Esophagus squamous epithelium (tissue), 5 donors: ENCODE measurements at places on chromosomes 13 and 19.

- no peak for DNase-seq
Measured at GRCh38 chr19:6864325-6864940, 22.9 kb upstream of the ADGRE1 start.

DNA sequence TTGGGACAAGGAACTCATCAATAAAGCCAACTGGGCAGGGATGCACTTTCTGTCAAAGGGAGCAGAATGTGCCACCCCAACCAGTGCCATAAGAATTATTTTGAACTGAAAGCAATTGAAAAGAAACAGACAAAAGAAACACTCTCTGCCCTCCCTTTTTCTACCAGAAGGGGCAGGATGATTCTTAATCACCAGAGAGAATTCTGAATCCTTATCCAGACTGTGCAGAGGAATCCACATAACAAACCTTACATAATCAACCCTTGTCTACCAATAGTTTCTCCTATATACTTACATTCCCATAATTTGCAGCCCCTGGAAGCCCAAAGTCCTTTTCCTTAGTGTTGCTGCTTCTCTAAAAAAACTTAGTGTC lies 520.7 kb upstream of the NBEA start:
- DNase-seq = no peak

GRCh38 chr19:4487572-4487971 lies 15.5 kb downstream of the HDGFL2 start:
- DNase-seq = no peak

DNA sequence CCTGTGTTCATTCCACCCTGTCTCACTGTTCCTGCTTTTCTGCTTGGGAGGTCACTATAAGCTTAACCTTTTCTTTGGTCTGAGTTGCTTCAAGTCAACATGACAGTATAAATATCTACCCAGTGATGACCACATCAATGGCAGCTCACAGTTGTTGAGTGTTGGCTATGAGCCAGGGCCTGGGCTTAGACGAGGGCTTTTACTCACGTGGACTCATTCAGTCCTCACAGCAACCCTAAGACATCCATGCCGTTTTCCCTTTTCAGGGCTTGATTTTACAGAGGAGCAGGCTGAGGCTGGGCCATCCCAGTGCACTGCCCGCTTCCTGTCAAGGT lies 10.2 kb upstream of the CCDC97 start:
- DNase-seq = no peak

DNA sequence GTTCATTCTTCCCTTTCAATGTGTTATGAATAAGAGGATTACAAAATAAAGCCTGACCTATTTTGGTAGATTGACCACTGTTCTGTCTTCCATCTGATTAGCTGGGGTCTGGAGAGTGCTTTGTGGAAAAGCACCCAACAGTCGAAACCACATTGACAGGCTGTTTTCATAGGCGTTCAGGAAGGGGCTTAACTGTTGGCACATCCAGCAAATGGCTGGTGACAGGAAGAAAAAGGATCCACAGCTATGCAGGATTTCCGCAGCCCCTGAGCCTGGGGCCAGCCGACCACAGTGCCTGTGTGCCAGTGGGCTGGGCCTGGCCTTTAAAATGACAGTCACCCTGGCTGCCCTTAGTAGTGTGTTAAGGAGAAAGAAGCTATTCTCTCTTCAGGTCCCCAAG lies 113.3 kb downstream of the SIPA1L3 start:
- no peak for DNase-seq

DNA sequence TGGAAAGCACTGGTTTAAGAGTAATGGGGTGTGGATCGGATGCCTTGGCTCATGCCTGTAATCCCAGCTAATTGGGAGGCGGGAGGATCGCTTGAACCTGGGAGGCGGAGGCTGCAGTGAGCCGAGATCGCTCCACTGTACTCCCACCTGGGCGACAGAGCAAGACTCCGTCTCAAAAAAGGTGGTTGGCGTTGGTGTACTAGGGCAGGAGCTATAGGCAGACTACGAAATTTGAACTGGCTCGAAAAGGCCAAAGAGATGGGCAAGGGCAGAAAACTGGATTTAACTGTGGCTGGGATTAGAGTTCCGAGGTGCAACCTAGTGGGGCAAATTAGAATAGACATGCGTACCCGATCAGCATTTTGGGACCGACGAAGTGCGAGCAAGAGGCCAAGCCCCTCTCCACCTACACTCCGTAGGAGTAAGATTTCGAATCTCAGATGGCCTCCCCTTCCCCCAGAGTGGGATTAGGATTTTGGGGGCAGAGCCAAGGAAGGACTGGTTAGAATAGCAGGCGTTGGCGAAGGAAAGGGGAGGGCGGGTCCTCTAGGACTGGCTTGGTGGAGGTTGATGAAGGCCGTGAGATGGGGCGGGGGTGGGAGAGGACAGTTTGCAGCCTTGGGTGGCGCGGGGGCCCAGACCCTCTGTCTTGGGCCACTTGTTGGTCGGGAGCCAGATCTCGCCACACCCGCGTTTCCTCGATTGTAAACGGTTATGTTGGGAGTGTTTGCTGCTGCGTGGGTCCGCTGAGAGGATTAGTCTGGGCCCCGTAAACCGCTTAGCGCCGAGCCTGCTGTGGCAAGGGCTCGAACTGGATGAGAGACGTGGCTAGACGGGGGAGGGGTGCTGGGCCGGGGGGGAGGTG lies 2.0 kb upstream of the INAFM1 start:
- no peak for DNase-seq

- no peak for DNase-seq
Measured at GRCh38 chr19:55698256-55698655, 23.2 kb downstream of the EPN1 start.

DNA sequence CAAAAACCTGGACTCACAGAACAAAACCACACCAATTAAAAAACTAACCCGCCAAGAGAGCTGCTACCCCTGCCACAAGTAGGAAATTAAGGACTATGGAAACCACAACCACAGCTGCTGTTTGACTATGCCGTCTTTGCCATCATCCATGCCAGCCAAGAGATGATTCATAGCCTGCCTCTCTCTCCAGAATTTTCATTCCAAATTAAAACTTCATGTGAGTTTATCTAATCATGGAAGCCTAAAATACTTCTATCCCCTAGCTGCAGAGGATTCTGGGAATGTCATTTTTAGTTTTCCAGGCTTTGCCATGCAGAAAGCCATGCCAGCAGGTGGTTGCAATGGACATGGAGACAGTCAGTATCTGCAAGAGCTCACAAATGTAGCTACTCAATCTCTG lies 27.6 kb upstream of the GTF2F2 start:
- no peak for DNase-seq

DNA sequence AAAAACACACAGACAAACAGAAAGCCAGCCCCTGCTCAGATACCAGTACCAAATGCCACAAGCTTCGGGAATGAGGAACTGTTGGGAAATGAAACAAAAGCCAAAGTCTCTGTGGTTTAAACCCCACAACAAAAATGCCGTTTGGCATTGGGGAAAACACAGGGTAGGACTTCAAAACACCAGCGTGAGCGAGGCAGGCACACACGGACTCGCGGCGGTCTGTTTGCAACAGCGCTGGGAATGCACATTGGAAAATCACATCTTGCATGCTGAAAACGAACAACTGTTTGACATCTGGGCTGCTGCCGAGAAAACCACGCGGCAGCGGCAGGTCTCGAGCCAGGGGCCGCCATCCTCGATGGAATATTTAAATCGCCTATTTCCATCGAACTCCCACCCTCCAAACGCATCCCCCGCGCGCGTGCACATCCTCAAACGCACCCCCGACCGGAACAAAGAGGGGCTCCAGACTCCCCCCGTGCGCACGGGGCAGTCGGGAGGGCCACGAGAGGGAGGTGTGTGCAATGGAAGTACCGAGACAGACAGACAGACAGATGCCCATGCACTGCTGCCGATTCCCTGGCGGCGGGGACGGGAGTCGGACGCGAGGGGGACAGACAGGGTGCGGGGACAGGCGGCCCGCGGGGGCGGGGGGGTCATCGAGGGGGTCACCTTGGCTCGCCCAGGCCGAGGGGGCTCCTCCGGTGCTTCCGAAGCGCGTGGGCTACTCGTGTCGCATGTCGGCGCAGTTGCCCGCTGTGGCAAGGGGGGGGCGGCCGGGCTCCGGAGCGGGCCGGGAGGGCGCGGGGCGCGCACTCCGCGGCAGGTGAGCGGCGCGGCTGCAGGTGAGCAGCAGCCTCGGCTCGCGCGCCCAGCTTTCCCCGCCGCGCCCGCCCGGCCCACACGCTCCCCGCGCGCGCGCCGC lies at the start of gene GPR12:
GPR12 (minus strand) TSS at position 880 of the 925 bp plus-strand sequence. CDS start 959 bp downstream, outside the sequence.
- no peak for DNase-seq

GRCh38 chr13:39268398-39268797 lies 230.1 kb downstream of the NHLRC3 start:
- DNase-seq = no peak

DNA sequence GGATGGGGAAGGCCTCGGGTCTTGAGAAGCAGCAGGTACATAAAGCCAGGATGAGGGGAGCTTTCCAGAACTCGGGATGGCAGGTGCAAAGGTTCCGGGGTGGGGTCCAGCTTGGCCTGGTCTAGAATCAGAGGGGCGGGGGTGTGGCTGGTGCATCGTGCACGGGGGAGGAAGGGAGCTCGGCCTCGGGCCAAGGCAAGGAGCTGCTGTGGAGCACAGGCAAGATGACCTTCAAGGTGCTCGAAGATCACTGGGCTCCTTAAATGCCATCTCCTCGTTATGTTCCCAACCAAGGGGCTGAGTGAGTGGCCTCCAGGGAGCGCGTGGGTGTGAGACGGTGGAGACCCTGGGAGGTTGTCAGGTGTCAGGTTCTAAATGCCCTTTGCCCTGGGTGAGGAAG lies 16.1 kb upstream of the SIGLEC11 start:
- DNase-seq = no peak

DNA sequence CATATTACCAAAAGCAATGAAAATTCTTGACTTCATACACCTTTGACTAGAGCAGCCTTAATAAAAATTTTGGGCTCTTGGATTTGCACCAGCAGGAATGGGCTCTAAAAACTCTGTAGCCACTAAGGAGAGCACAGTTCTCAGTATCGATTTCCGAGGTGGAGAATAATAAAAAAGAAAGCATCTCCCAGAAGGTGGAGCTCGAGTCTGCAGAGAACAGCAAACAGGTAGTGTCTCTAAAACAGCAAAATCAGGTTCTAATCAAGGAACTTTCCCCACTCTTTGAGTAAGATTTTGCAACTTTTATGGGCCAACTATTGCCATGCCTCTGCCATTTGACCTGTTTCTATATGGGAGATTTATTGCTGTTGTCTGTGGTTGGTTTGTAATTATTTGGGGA lies 258.7 kb upstream of the GPC6 start:
- DNase-seq = no peak

DNA sequence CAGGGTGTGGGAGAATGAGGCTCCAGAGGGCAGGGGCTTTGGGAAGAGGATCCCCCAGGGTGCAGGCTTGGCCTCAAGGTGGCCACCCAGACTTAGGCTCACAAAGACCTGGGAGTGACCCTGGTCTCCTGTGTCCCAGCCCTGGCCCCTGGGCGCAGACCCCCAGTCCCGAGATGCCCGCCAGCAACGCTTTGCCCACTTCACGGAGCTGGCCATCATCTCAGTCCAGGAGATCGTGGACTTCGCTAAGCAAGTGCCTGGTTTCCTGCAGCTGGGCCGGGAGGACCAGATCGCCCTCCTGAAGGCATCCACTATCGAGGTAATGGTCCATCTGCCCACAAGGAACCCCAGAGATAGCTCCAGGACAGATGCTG lies 2.6 kb downstream of the NR1H2 start:
- DNase-seq = no peak

DNA sequence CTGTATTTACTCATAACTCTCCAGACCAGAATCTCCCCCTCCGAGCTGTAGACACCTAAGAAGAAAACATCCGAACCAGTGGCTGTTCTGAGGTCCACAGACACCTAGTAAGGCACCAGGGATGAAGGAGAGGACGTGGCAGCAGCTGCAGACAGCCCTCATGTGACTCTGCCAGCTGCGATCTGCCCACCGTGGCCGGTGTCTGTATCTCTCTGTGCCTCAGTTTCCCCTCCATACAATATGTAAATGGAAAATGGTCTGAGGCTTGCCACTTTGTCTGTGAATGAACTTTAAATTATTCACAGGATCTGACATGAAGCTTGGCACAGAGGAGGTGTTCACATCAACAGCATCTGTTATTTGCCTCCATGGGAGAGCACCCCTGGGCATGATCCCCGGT lies 2.4 kb downstream of the CEACAM4 start:
- no peak for DNase-seq

DNA sequence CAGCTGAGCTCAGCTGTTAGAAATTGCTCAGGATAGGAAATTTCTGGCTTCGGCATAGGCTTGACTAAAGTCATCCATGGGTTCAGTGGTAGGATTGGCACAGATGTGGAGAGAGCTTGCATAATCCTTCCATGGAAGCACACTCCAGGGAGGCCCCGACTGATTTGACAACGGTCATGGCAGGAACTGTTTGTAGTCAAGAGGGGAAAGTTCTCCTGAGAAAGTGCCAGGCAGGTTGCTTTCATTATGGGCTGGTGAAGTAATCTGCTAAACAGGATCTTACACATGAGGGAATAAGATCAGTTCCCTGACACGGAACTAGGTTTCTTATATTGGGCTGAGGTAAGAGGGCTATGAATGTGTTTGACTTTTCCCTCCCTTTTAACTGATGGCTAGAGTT lies 120.1 kb downstream of the RGCC start:
- no peak for DNase-seq
